ENCODE measurements at places on chromosomes 13 and 19. TPM values are rescaled to one million over a fixed set of nuclear protein-coding genes. Genes with fewer than 3 reads are reported as not detected.

The SBK3 gene
- polyA plus RNA-seq, result not detected

The CGB8 gene
- polyA plus RNA-seq, result not detected

The GJB6 gene
- 1.1 TPM for polyA plus RNA-seq

The DAZAP1 gene
- polyA plus RNA-seq, result 4.6 TPM

The TMEM38A gene
- 46.0 TPM for polyA plus RNA-seq

The CHAMP1 gene
- 5.7 TPM for polyA plus RNA-seq

The EFNA2 gene
- not detected for polyA plus RNA-seq

The OR7C1 gene
- 0.09 TPM for polyA plus RNA-seq

The PSG1 gene
- polyA plus RNA-seq, result 0.67 TPM

The UHRF1 gene
- not detected for polyA plus RNA-seq

The TBXA2R gene
- not detected for polyA plus RNA-seq

The ELOF1 gene
- polyA plus RNA-seq, result 21.9 TPM

The MRPL34 gene
- 58.3 TPM for polyA plus RNA-seq

The ZNF569 gene
- 7.8 TPM for polyA plus RNA-seq

The FFAR3 gene
- polyA plus RNA-seq, result not detected

The GDF15 gene
- polyA plus RNA-seq, result not detected

The CAPS gene
- polyA plus RNA-seq, result not detected

The MAST1 gene
- 5.0 TPM for polyA plus RNA-seq

The LHB gene
- not detected for polyA plus RNA-seq

The ZMYM2 gene
- 28.4 TPM for polyA plus RNA-seq

The CEACAM16 gene
- polyA plus RNA-seq, result 0.35 TPM

The KIR3DL2 gene
- not detected for polyA plus RNA-seq

The HCN2 gene
- 0.38 TPM for polyA plus RNA-seq

The LILRB3 gene
- not detected for polyA plus RNA-seq

The FGF14 gene
- polyA plus RNA-seq, result 50.7 TPM

The KL gene
- 0.69 TPM for polyA plus RNA-seq

The KLK4 gene
- polyA plus RNA-seq, result not detected

The CEACAM21 gene
- polyA plus RNA-seq, result not detected

The OVOL3 gene
- not detected for polyA plus RNA-seq

The WDR88 gene
- not detected for polyA plus RNA-seq

The LCP1 gene
- polyA plus RNA-seq, result 11.8 TPM

The ZNF136 gene
- 7.6 TPM for polyA plus RNA-seq

The PLK5 gene
- polyA plus RNA-seq, result not detected

The NDUFA3 gene
- 1,121 TPM for polyA plus RNA-seq

The ZNF584 gene
- 3.9 TPM for polyA plus RNA-seq

The CCL25 gene
- not detected for polyA plus RNA-seq

The POU2F2 gene
- polyA plus RNA-seq, result 0.56 TPM

The SIGLEC10 gene
- not detected for polyA plus RNA-seq

The APLP1 gene
- polyA plus RNA-seq, result 223 TPM

The ZNF274 gene
- polyA plus RNA-seq, result 9.0 TPM

The SSBP4 gene
- 2.9 TPM for polyA plus RNA-seq

The ABHD17A gene
- not detected for polyA plus RNA-seq

The ZNF729 gene
- polyA plus RNA-seq, result not detected

The CBY2 gene
- polyA plus RNA-seq, result not detected

The PLPPR3 gene
- not detected for polyA plus RNA-seq

The LILRA2 gene
- not detected for polyA plus RNA-seq

The ERF gene
- not detected for polyA plus RNA-seq

The PRSS57 gene
- polyA plus RNA-seq, result not detected

The DZIP1 gene
- 4.9 TPM for polyA plus RNA-seq

The ZNF665 gene
- polyA plus RNA-seq, result 1.6 TPM

The ZNF560 gene
- not detected for polyA plus RNA-seq

The SGCG gene
- not detected for polyA plus RNA-seq

The GSX1 gene
- not detected for polyA plus RNA-seq

The FAM98C gene
- 2.2 TPM for polyA plus RNA-seq

The SLC1A6 gene
- 494 TPM for polyA plus RNA-seq

Measured in Purkinje cell (primary cell).